Mesenchymal stem cell (in vitro differentiated cells and primary cell): ENCODE measurements at places on chromosomes 2 and 18.
A peak's percentile ranks its signal among the peaks of the same experiment; 100 is the strongest.

GRCh38 chr2:216474925-216475670, 23.5 kb upstream of the RPL37A start:
- DNase-seq = no peak

GRCh38 chr2:194765723-194766122, 891.3 kb upstream of the SLC39A10 start:
- DNase-seq = no peak

- DNase-seq = no peak
Measured at GRCh38 chr2:127451981-127452380, 33.8 kb downstream of the PROC start.

GRCh38 chr2:58293056-58293455, 51.9 kb upstream of the FANCL start:
- DNase-seq = no peak

- DNase-seq = no peak
Measured at GRCh38 chr2:46942891-46943626, 27.5 kb upstream of the MCFD2 start.

DNA sequence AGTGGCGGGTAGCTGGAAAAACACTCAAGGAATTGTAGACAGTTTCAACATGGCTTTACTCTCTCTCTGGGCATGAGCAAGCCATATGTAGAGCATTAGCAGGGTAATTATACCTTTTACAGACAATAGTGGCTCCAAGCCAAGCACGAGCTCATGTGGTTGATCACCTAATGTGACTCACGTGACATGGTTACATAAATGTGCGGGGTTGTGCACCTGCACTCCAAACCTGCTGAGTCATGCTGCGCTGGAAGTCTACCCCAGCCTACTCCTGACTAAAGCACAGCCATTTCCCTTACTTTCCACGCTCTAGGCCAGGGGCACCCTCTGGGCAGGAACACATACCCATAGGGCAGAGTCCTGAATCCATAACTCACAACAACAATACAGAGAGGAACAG, 232.8 kb downstream of the MBD5 start:
- DNase-seq = no peak

DNA sequence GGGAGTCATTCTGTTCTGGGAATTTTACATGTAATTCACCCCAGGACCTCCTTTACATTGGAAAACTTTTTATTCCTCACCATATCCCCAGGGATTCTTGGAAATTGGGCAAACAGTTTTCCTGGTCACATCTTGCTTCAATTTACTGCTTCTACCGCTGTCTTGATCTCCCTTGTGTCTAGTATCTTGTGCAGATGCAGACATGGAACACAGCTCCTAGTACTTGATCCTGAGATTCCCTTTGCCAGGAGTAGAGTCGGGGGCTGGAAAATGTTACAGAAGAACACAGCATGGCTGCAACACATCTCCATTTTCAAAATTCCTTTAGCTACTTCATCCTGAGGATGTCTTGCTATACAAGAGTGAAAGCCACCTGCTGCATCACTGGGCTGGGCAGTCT, 472.8 kb downstream of the PLCL1 start:
- DNase-seq = no peak

DNA sequence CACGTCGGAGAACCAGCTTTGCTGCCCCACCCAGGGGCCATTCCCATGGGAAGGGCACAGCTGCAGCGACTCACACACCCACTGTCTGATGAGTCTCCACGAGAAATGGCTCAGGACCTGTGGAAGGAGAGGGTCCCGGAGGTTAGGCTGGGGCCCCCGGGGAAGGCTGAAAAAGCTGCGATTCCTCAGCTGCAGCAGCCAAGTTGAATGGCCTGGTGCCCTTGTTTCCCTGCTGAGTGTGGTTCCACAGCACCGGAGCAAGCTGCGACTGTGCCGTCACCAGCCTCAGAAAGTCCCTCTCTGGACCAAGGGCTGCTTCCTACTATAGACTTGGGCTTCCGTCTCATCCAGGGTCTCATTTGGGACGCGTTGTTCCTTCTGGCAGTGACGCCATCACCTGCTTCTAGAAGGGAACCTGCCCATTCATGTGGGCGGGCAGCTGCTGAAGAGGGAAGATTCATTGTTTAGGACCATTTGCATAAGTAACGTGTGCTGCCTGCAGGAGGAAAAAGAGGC, 180.2 kb downstream of the INHBB start:
- DNase-seq = no peak

- peak; percentile 76 for DNase-seq
Measured at GRCh38 chr2:55119711-55120487, 69.6 kb upstream of the RTN4 start.

DNA sequence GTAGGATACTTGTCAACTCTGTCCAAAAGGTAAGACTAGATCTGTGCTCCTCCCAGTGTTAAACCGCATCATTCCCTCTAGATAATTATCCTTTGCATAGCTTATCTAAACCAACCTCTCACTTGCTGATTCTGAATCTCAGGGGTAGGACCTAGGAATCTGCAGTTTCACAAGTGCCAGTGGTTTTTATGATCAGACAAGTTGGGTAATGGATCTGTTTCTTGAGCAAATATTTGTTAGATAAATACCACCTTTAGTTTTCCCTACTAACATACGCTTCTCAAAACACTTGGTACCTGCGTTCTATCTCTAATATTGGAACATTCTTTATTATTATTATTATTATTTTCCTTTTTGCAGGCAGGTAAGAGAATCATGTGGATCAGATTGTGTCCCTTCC, 439.9 kb downstream of the PTPRM start:
- DNase-seq = no peak

DNA sequence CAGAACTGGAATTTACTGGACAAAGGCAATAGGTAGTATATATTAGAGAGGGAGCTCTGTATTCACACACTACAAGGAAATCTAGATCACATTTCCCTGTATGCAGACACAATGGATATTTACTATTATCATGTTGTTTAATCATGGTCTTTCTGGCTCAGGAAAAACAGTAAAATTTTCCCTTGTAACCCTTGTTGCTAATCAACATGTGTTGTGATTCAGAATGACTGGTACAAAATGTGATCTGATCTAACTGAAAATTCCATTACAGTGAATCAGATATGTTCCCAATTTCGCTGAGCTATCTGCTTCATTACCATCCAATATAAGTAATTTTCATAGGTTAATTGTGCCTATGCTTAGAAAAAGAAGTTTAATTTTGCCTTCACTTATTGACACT, 1109.7 kb downstream of the LRP1B start:
- peak; percentile 79 for DNase-seq

DNA sequence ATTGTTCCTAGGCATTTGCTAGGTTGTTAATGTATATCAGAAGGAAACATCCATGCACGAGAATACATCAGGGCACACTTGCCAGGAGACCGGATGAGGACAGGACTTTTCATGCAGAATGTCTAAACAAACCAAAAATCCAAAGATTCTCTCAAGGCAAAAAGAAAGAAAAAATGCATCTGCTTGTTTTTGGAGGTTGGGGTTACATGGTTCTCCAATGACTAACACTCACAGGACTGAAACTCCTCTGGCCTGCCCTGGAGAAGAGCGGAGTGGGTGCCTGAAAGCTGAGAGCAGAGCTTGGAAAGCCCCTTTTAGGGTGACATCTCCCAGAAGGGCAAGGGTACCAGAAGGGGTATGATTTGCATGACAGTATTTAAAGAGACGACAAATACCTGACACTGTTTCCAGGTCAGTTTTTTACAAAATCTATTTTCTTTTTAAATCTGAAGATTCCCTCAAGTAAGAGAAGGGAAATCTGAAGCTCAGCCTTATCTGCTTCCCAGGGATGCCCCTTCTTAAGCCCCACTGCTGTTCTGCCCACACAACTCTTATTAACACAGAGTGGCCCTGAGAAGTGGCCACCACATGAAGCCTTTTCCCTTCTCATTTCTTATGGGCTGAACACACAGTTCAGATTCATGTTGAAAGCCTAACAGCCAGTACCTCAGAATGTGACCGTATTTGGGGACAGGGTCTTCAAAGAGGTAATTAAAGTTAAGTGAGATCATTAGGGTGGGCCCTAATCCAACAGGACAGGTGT, 216.4 kb downstream of the STK39 start:
- peak; percentile 82 for DNase-seq

DNA sequence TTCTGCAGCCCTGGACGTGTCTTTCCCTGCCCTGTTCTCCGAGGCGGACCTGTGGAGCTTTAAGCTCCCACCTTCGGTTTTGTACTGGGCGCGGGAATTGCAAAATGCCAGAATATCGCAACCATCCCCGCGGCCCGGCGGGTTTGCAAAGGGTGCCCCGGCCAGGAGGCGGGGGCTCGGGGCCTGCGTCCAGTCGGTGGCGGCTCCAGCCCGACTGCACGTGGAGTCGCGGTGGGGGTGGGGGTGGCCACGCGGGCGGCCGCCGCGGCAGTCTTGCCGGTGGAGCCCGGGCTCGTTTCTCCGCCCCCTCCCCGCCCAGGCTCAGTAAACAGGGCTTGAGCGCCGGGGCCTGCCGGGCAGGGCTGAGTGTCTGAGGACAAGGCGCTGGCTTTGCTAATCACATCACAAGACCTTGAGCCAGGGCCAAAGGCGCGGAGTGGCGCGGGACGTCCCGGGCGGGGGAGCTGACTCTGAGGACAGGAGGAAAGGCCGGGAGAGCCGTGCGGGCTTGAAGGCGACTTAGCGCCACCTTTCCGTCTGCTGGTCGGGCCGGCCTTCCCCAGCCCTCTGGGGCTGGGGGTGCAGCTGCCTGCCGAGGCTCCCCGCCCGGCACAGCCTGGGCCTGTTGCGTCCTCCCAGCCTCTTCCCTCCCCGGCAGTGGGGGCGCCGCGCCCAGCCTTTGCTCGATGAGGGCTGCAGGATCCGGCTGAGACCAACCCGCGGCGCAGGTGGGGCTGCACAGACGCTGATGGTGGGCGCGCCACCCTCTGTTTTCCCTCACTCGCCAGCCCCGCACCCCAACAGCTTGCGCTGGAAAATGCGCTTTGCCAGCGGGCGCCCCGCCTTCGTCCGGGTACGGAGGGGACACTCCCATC, 786 bp upstream of the ZFP36L2 start:
- peak; percentile 93 for DNase-seq

DNA sequence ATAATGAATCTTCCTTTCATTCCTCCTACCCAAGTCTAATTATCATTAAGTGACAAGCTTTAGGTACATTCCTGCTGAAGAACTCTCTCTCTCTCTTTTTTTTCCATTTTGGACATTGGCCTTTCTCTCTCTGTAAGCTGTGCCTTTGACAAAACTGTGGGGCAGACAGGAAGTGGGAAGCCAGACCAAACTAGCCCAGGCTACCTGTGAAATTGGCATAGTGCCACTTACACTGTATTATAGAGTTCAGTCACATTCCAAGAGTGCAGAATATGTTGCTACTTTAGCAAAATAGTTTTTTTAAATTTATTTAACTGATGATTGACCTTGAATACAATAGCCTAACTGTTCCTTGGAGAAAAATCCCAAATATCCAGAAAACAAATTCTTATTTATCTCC, 381.5 kb upstream of the ETAA1 start:
- no peak for DNase-seq

DNA sequence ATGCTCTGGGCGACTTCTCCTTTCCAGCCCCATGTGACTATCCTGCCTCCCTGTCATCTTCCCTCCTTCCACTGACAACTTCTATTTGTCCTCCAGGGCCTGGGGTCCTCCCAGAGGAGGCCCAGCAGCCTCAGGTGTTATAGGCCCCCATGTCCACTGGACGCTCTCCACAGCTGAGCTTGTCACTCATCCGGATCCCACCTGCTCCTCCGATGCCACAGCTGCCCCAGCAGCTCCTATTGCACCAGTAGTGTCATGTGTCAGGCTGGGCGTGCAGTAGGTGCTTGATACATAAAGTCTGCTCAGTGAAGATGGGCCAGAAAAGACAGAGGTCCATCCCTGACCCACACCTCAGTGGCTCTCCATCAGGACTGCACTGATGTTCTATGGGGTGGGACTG, 305.7 kb upstream of the MYT1L start:
- no peak for DNase-seq

DNA sequence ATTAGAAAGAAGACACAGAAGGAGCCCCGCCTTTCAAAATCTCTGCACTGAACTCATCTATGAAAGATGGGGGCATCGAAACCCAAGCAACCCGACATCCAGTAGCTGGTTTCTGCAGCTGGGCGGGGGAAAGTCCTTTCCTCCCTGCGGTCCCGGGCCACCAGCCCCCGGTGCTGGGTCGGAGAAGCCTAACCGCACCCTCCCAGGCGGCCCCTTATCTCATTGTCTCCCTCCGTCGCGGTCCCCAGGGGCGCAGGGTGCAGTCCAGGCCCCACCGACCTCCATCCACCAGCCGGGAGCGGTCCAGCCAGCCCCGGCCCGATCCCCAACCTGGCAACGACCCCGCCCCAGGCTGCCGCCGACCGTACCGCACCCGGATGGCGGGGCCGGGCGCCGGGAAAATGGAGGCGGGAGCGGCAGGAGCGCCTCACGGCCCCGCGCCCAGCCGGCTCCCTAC, 452 bp downstream of the RAPH1 start:
- peak; percentile 54 for DNase-seq

DNA sequence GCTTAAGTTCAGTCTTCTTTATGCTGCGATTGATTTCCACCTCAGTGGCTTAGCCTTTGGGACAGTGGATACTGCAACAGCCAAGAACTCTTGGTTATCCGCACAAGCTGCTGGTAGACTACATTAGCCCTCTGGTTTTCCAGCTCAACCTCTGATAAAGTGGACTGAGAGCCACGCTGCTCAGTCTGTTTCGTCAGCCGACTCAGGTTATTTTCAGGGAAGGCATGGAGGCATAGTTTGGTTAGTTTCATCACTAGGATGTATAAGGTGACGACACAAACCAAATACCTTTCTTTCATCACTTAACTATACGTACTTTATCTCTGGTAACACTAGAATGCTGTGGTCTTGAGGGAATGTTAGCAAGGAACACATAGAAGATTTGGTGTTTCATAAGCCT, 14.2 kb downstream of the CD8A start:
- no peak for DNase-seq

GRCh38 chr2:198296665-198297308, 492.4 kb downstream of the PLCL1 start:
- peak; percentile 60 for DNase-seq

- DNase-seq = no peak
Measured at GRCh38 chr2:164688896-164689419, 67.7 kb upstream of the GRB14 start.

DNA sequence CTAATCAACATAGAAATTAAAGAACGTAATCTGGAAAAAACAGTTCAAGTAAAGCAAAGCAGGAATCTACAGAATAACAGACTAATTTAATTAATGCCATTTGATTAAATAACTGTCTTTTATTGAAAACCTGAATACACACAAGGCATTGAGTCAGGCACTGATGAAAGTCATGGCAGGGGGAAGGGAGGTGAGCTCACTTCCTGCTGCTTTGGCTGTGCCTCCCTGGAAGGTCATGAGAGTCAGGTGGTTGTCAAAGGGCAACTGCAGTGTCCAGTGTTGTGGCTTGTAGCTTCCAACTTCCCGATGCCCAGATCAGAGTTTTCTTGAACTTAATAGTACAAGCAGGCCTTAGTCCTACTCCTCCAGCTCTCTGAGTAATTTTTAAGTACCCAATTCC, 180.9 kb downstream of the PID1 start:
- no peak for DNase-seq

- DNase-seq = no peak
Measured at GRCh38 chr2:239263231-239263630, 137.6 kb downstream of the HDAC4 start.

DNA sequence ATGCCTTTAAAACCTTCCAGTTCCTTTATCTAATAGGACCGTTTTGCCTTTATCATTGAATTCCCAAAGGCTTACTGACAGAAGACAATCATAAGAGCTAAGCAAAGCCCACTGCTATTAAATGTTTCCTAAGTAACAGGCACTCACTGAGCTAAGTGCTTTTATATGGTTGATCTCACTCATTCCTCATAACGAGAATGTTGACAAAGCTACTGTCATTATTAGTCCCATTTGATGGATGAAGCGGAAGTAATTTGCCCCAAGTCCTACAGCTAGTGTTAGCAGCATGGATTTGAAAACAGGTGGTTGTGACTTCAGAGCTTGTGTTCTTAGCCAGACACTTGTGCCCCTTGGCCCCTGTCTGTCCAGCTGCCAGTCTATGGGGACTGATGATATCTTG, 134.8 kb upstream of the SERPINE2 start:
- DNase-seq = no peak
